ENCODE measurements at places on chromosomes 3 and 15. TPM values are rescaled to one million over a fixed set of nuclear protein-coding genes. Genes with fewer than 3 reads are reported as not detected.

Gene TRPM1
- not detected for total RNA-seq

Gene CHL1
- not detected for total RNA-seq

Gene NMB
- 96.2 TPM for total RNA-seq

Gene COL6A5
- total RNA-seq: not detected

Gene KLHL40
- total RNA-seq: not detected

Gene NANOGP8
- total RNA-seq: not detected

Gene ARGFX
- not detected for total RNA-seq

Gene PLSCR2
- total RNA-seq: not detected

Gene RTP1
- total RNA-seq: not detected

Gene UROC1
- not detected for total RNA-seq

Data from HT-29 (cell line).